ENCODE measurements at places on chromosomes 12 and 14. TPM values are rescaled to one million over a fixed set of nuclear protein-coding genes. Genes with fewer than 3 reads are reported as not detected.

GRCh38 chr12:108935159-108935763, 55.4 kb downstream of the DAO start:
- DNase-seq = no peak

DNA sequence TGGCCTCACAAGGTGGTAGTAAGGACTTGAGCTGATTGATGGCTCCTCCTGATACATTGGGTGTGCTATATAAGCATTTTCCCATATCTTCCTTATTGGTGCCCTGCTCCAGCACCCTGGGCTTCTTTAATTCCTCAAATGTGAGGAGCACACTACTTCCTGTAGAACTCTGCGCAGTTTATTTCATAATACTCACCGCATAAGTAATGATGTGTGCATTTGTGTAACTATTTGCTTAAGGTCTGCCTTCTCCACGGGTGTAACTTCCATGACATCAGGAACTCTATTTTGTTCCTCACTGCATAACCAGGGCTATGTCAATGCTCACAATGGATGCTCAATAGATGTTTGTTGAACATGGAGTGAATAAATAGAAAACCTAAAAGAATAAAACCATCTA, 392.2 kb downstream of the SEC23A start:
- no peak for DNase-seq

Gene INSM2
- not detected for total RNA-seq

GRCh38 chr14:21395450-21395849, 11.6 kb upstream of the SUPT16H start:
- DNase-seq = no peak

Gene GPR135
- total RNA-seq = 3.4 TPM

DNA sequence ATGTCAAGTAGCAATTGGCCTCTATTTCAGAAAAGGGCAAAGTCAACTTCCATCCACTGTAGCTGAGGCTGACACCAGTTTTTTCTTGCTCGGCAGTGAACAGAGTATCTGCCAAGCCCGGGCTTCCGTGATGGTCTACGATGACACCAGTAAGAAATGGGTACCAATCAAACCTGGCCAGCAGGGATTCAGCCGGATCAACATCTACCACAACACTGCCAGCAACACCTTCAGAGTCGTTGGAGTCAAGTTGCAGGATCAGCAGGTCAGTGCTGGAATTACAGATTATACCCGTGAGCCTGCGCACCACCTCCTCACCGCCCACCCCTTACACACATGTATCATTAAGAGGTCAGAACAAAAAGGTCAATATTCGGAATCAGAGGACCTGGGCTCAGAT, 19.4 kb downstream of the EVL start:
- DNase-seq = no peak

Gene RPS6KL1
- total RNA-seq = 18.6 TPM

- peak; percentile 57 for DNase-seq
Observed at GRCh38 chr12:14664434-14665023, 31.9 kb downstream of the GUCY2C start.

GRCh38 chr12:90939382-90939781, 15.6 kb downstream of the CCER1 start:
- no peak for DNase-seq

Gene DDN
- total RNA-seq = 0.06 TPM

DNA sequence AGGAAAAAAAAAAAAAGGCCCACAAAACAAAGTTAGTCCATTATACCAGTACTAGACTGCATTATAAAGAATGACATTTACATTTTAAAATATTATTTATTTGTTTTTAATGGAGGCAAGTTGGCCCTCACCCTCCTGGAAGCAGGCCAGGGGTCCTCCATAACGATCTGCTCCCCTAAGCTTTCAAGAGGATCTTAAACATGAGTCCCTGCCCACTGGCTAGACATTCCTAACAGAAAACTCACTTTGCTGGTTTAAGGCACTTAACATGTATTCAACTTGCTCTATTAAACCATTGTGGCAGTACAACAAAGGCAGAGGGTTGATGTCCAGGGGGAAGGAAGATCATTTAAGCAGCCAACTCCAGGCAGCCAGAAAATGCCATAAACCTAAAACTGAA, 111.4 kb downstream of the STXBP6 start:
- DNase-seq = no peak

- peak; percentile 83 for DNase-seq
Observed at GRCh38 chr14:92877757-92878431, 45.1 kb upstream of the CHGA start.

GRCh38 chr14:73888971-73889370, 2.3 kb downstream of the ZNF410 start:
- DNase-seq = no peak

Gene PTHLH
- 103 TPM for total RNA-seq

Gene VSIG10
- total RNA-seq = 48.9 TPM

DNA sequence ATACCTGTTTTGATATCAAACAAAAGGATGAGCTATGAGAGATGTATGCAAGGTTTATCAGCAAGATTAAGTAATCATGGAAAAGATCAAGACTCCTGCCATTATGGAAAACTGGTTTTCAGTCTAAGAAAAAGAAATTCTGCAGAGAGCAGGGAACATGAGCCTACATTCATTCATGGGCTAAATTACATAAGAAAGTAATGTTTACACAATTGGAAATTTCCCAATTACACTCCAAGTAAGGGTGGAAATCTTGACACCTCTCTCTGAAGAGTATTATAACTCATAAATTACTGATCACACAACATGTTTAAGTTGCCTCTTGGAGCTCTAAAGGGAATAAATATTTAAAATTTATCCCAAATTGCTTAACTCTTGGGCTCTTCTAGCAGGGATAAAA, 206.2 kb downstream of the SLC6A15 start:
- DNase-seq = no peak

DNA sequence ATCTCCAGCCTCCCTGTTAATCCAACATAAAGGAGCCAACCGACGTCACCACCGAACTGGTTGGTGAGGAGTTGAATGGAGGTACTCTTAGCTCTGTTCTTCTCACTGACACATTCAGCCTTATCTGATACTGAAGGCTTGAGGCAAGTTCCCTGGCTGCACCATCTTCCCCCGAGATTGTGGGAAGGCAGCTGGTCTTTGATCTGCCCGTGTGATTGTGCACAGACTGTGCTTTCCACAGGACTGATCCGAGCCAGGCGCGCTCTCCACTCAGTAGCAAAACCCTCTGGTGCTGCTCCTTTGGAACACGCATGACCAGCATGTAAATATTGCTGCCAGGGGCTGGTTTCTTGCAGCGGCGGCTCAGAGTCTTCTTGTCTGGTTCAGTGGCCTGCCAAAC, 30.1 kb upstream of the DLK1 start:
- peak; percentile 67 for DNase-seq

DNA sequence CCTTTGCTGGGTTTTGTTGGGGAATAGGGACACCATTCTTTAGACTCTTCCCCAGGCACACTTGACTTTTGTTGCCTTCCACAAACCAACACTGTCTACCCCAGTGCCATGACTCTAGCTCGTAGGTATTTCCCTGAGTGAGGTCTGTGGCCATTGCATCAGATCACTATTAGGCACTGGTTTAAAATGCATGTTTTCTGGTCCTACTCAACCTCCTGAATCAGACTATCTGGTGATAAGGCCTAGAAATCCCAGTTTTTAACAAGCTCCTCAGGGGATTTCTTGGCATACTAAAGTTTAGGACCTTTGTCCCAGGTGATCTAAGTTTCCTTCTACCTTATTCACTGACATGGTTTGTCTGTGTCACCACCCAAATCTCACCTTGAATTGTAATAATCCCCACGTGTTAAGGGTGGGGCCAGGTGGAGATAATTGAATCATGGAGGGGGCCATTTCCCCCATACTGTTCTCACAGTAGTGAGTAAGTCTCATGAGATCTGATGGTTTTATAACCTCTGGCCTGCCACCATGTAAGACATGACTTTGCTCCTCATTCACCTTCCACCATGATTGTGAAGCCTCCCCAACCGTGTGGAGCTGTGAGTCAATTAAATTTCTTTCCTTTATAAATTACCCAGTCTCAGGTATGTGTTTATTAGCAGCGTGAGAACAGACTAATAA, 87.8 kb upstream of the PSMC1 start:
- DNase-seq = no peak

GRCh38 chr14:90903101-90903500, 86.9 kb upstream of the TTC7B start:
- DNase-seq = peak; percentile 66

DNA sequence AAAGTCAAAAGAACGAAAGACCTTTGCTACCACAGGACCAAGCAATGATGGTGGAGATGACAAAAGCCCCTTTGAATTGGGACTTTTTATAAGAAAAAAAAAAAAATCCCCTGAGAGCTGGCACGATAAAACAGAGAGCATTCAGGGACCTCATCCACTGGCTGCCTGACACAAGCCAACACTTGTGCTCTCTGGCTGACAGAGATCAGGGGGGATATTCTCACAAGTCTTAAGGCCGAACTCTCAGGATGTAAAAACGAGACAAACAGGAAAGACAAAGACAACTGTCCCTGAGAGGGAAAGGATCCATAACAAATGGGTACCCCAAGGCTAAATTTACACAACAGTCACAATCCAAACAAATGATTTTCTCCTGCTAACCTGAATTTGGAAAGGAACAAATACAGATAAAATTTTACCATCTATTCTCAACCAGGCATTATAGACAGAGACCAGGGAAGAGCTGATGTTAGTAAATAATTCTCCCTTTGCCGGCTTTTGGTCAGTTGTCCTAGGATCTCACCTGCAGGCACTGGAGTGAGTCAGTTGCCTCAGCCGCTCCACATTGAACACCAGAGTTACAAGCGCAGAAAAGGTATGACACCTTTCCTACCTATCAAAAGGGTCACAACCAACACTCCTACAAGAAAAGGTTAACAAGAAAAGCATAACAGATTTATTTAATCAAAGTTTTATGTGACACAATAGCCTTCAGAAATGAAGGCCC, 37.9 kb upstream of the GARIN6 start:
- no peak for DNase-seq

DNA sequence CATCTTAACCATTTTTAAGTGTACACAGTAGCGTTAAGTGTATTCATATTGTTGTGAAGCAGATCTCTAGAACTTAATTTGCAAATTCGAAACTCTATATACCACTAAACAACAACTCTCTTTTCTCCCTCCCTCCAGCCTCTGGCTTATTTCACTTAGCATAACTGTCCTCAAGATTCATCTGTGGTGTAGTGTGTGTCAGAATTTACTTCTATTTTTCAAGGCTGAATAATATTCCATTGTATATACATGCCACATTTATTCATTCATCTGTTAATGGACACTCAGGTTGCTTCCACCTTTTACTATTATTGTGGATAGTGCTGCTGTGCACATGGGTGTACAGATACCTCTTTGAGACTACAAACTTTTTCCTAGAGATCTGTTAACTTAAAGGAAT, 26.5 kb downstream of the VRK1 start:
- no peak for DNase-seq

Gene AQP6
- 0.32 TPM for total RNA-seq

GRCh38 chr14:53295985-53296582, 143.0 kb upstream of the DDHD1 start:
- DNase-seq = no peak
